Activated CD4-positive, alpha-beta memory T cell treated with anti-CD3 and anti-CD28 coated beads, Interleukin-2, amount 10 ng/mL, durations not matched to agents 7 days and 5 days (primary cell): ENCODE measurements at places on chromosomes 5 and 9. TPM values are rescaled to one million over a fixed set of nuclear protein-coding genes. Genes with fewer than 3 reads are reported as not detected.

The BHMT2 gene
- total RNA-seq, result not detected

The FAM78A gene
- 88.7 TPM for total RNA-seq

The IL17B gene
- total RNA-seq, result not detected

The MUSK gene
- total RNA-seq, result not detected

The PANK3 gene
- total RNA-seq, result 63.9 TPM

The ROR2 gene
- total RNA-seq, result 2.1 TPM

The NR6A1 gene
- total RNA-seq, result 0.28 TPM

The NDUFAF2 gene
- total RNA-seq, result 21.1 TPM

The PALM2AKAP2 gene
- total RNA-seq, result not detected

The NRARP gene
- 0.71 TPM for total RNA-seq

The TRAF1 gene
- 74.3 TPM for total RNA-seq

The NSUN2 gene
- total RNA-seq, result 63.5 TPM

The CSF1R gene
- 0.25 TPM for total RNA-seq

The FCN2 gene
- not detected for total RNA-seq

The PLPP7 gene
- not detected for total RNA-seq

The PCDHGB2 gene
- 0.23 TPM for total RNA-seq

The TNC gene
- total RNA-seq, result not detected

The ENC1 gene
- total RNA-seq, result 0.73 TPM

The TPPP gene
- 0.15 TPM for total RNA-seq

The NOXA1 gene
- total RNA-seq, result 0.50 TPM

The C9orf50 gene
- not detected for total RNA-seq

The F2RL2 gene
- not detected for total RNA-seq

The TSSK1B gene
- not detected for total RNA-seq

The CAAP1 gene
- total RNA-seq, result 16.6 TPM

The MSANTD3 gene
- 17.1 TPM for total RNA-seq

The CCL28 gene
- total RNA-seq, result 12.2 TPM

The PCDH12 gene
- 2.0 TPM for total RNA-seq

The SARDH gene
- 0.88 TPM for total RNA-seq

The WDR38 gene
- total RNA-seq, result not detected

The MAMDC2 gene
- not detected for total RNA-seq

The GRXCR2 gene
- total RNA-seq, result not detected

The SNCB gene
- total RNA-seq, result not detected

The SPATA31A6 gene
- not detected for total RNA-seq

The QRFP gene
- not detected for total RNA-seq

The PCDHGA3 gene
- total RNA-seq, result not detected

The MEIKIN gene
- 1.1 TPM for total RNA-seq

The ANKRD34B gene
- not detected for total RNA-seq

The C5orf52 gene
- total RNA-seq, result not detected

The TRIM36 gene
- total RNA-seq, result 0.45 TPM

The SPATA31C1 gene
- total RNA-seq, result not detected

The AMBP gene
- not detected for total RNA-seq

The TUT7 gene
- total RNA-seq, result 59.3 TPM

The SETX gene
- 63.7 TPM for total RNA-seq

The IL7R gene
- total RNA-seq, result 271 TPM

The ADAMTSL1 gene
- total RNA-seq, result not detected

The SLC34A3 gene
- not detected for total RNA-seq
